ENCODE measurements at places on chromosomes 11 and 22. TPM values are rescaled to one million over a fixed set of nuclear protein-coding genes. Genes with fewer than 3 reads are reported as not detected.

Gene APOL5
- not detected for total RNA-seq

Gene CAPN1
- 113 TPM for total RNA-seq

Gene TENM4
- total RNA-seq: 0.01 TPM

Gene HBG2
- not detected for total RNA-seq

Gene GLYAT
- not detected for total RNA-seq

Gene APOBEC3B
- total RNA-seq: 28.4 TPM

Gene OR52A1
- not detected for total RNA-seq

Gene MYOD1
- not detected for total RNA-seq

Gene BEST1
- 3.0 TPM for total RNA-seq

Gene SUSD2
- 67.0 TPM for total RNA-seq

Gene OSM
- not detected for total RNA-seq

Data from A549 treated with GW870086 at 1 μM for 4 hours (cell line).